BE2C (cell line): ENCODE measurements at places on chromosomes 7 and 10.

GRCh38 chr10:48606530-48607355, 1.9 kb upstream of the ARHGAP22 start:
- no peak for DNase-seq

DNA sequence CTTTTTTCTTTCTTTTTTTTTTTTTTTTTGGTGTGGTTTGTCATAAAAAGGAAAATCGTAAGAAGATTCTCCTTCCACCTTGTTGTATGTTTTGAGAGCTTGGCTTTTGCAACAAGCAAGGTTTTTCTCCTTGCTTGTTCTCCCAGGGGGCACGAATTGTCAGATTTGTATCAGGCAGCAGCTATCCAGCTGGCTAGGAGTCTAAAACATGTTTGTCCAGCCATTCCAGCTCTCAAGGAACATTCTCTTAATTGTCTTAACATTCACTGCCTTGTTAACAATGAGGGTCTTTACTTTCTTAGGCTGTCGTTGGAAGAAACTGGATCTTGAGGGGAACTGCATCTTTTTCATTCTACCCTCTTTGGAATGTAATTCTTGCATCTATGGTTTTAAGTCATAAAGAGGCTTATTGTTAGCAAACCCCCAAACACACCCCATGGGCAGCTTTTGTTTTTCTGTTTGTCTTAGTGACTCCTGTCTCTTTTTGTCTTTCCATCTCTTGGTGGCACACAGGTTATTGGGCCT, 14.6 kb downstream of the SHTN1 start:
- no peak for DNase-seq

GRCh38 chr10:119500821-119501220, 41.7 kb downstream of the RGS10 start:
- DNase-seq: no peak

DNA sequence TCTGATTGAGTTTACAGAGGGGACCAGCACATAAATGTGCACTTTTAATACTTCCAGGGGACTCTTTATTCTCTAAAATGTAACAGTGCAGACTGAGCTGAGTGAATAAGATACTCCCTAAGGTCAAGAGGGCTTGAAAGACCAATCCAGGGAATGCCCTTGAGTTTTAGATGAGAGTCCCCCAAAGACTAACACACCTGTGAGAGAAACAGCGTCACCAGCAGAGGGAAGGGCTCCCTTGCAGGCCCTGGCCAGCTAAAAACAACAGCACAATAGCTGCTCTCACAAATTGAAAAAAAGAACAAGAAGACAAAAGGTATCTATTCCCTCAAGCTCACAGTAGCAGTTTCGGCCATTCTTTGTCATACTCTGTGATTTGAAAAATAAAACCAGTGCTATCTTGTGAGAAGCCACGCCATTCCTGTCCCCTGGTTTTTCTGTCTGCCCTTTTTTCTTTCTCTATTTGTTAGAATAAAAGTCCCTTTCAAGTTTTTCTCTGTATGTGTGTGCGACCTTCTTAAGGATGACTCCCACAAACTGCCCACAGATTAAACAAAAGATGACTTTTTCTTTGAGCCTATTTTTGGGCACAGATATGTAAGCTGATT, 230.4 kb upstream of the BMPER start:
- DNase-seq: no peak

DNA sequence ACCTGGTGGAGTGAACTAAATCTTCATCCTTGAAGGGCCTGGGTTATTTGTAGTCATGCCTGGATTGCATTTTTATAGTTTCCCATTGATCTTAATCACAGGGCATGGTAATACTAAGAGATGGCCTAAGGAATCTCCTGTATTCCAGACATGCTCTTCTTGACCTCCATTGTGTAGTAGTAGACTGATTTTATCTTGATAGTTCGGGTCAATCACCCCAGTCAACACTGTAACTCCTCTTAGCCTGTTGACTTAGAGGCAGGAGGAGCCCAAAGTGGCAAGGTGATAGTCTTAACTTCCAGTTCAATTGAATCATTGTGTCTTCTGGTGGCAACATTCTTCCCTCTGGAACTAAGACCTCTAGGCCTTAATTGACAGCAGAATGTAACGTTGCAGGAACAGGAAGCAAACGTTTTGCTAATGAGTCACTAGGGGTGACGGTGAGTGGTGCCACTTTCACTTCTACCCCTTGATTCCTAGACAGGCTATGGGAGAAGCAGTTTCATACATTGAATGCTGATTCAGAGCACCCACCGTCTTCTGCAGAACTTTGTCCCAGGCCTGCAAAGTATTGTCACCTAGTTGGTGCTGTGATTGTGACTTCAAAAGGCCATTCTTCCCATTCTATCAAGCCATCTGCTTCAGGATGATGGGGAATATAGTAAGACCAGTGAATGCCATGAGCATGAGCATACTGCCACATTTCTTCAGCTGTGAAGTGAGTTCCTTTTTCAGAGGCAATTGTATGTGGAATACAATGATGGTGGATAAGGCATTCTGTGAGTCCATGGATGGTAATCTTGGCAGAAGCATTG, 24.0 kb upstream of the PAPSS2 start:
- DNase-seq: no peak

DNA sequence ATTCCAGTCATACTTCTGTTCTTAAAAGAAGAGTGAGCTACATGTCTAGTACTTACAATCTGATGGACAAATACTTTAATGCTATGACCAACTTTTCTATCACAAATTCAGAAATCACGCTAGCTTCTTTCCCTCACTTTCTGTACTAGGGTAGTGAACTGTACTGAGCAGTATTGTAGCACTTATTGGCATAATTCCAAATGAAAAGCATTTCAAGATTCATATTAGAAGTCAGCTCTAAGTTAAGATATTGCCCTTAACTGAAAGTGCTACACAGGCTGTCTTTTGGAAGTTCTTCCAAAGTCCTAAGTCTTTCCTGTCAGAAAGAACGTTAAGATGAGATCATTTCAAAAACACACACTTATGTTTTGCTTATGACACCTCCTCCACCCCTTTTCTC, 13.4 kb downstream of the P4HA1 start:
- no peak for DNase-seq

DNA sequence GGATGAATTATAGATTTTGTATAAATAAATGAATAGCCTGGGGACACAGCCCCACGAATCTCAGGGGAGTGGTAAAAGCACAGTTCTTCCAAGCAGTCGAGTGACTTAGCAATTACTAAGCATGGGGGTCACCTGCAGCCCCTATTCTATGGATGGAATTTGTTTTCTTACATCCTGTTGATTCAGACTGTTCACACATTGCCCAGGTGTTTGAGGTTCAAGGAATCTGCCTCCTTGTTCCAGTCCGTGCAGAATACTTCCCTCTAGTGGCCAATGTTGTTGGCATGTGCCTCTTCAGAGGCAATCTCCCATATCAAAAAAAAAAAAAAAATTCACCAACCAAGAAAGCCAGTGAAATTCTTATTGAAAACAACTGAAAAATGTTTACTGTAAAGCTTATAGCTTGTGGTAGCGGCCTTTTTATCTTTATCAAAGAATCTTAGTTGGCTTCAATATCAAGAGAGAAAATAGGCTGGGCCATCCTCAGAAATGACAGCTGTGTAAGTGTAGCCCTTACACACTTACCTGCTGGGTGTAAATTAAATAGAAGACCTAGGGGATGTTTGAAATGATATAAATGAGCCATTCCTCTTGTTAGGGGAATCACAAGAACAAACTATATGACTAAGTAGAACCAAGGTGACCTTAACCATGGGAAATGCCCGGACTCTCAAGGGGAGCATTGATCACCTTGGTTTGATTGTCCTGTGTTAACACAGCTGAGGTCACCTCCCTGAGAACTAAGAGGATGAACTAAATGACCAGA, 7.8 kb downstream of the LIPM start:
- DNase-seq: peak; percentile 24
